ENCODE measurements at places on chromosomes 4 and X. TPM values are rescaled to one million over a fixed set of nuclear protein-coding genes. Genes with fewer than 3 reads are reported as not detected.

The GLRA2 gene
- total RNA-seq, result not detected

The HSFX2 gene
- total RNA-seq, result not detected

- no peak for DNase-seq
Measured at GRCh38 chr4:168569066-168569930, 72.4 kb downstream of the PALLD start.

DNA sequence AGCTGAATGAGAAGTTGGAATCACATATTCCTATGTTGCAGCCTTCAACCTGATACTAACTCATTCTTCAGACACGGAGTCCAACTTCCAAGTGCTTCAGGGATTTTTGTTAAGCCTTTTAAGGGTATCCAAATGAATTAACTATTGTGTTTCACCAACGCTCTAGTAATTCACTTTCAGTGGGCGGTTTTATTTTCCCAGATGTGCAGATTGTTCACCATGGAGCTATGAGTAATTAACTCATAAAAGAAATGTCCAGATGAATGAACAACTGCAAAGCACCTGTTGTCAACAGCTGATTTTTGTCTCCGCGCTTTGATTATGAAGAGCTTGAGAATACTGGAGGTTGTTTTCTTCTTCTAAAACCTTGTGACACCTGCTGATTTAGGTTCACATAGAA lies 187.6 kb downstream of the CBR4 start:
- DNase-seq, result no peak

- DNase-seq, result no peak
Measured at GRCh38 chr4:176575141-176575730, 217.5 kb downstream of the VEGFC start.

DNA sequence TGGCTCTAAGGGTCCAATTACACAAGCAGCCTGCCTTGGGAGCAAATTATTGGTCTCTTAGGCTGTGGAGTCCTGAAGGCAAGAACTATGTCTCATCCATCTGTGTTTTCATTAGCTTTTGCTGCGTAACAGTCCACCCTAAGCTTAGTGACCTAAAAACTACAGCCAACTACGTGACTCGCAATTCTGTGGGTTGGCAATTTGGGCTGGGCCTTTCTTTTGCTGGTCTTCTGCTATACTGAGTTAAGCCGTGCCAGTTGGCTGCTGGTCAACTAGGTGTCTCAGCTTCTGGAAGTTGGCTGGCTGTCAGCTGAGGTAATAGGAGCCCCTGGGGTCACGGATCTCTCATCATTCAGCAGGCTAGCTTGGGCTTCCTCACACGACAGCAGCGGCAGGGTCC lies 205.6 kb upstream of the S100G start:
- no peak for DNase-seq

GRCh38 chr4:76974150-76974549 lies 24.6 kb downstream of the SEPTIN11 start:
- DNase-seq, result no peak

GRCh38 chrX:129239371-129239770 lies 283.9 kb downstream of the SMARCA1 start:
- no peak for DNase-seq

- DNase-seq, result no peak
Measured at GRCh38 chr4:183926950-183927349, 21.8 kb downstream of the STOX2 start.

DNA sequence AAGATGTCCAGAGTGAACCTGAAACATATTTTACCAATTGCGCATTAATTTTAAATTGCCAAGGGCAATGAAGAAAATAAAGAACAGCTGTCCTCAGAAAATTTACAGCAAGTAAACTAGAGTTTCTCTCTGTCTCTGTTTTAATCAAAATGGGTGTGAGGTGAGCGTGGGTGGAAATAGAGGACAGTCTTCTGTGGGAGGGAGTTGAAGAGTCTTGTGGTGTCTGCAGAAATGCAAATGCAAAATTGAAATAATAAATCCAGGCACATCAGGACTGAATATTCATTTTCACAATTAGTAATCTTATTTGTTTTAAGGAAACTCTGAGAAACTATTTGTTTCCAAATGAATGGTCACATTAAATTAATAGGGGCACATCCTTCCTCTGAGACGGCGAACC lies 192.0 kb downstream of the ARHGAP10 start:
- no peak for DNase-seq

- no peak for DNase-seq
Measured at GRCh38 chrX:5595570-5595969, 633.1 kb downstream of the NLGN4X start.

GRCh38 chr4:183163135-183163534 lies 64.1 kb downstream of the WWC2 start:
- no peak for DNase-seq

Measured in WTC11 (cell line).